Activated T-helper 17 cell treated with anti-CD3 and anti-CD28 coated beads, Interleukin-2, amount 50 U/mL, for 72 hours (primary cell): ENCODE measurements at places on chromosomes 6 and 20. TPM values are rescaled to one million over a fixed set of nuclear protein-coding genes. Genes with fewer than 3 reads are reported as not detected.

DNA sequence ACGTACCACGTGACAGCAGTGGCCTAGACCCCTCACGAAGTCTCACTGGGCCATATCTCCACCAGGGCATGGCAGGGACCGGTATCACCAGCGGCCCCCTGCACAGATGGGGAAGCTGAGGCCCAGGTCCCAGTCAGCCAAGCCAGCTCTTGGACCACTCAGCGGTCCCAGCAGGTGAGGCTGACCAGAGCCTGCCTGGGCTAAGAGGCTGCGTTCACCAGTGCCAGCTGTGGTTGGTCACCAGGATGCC, 2.6 kb upstream of the MRGBP start:
- no peak for ATAC-seq

DNA sequence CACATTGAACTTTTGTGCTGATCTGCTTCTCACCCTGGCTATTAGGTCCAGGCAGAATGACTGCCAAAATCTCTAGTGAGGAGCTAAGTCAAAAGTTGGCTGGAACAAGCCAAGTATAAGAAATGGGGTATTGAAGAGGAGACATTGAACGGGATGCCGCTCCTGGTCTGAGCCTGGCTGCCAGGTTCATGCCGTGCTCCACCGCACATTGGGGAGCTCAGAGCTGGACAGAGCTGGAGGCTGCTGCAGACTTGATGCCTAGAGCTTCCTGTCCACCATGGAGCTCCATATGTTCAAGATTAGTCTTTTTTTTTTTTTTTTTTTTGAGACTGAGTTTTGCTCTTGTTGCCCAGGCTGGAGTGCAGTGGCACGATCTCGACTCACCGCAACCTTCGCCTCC, 4.1 kb upstream of the IFT52 start:
- no peak for ATAC-seq

DNA sequence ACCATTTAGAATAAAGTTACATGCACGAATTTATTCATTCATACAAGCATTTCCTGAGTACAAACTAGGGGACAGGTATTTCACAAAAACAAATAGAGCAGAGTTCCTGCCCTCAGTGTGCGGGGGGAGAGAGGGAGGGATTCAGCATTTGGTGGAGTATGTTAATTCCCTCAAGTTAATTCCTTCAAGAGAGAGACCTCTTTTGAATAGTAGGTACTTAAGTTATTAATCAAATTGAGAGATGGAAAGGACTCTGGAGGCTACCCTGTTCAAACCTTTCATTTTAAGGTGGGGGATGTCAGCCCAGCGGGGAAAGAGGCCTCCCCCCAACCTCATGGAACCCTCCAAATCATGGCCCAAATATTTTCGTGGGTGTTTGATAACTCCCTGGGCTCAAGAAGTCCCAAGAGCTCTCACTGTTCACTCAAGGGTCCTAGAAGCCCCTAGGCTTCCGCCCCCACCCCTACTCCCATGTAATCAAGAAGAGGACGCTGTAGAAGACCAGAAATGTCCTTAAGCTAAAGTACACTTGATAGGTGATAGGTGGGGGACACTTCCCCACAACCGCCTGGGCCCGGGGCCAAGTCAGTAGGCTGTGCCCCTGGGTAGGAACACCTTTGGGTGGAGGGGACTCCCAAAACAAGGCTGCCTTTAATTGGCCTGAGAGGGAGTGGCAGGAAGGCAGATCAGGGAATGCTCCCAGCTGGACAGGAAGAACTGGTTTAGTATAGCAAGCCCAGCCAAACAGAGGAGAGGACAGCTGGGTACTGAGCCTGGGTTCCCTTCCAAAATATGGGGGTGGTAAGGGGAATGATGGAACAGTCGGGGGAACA, 2.9 kb downstream of the SDC4 start:
- ATAC-seq: no peak

DNA sequence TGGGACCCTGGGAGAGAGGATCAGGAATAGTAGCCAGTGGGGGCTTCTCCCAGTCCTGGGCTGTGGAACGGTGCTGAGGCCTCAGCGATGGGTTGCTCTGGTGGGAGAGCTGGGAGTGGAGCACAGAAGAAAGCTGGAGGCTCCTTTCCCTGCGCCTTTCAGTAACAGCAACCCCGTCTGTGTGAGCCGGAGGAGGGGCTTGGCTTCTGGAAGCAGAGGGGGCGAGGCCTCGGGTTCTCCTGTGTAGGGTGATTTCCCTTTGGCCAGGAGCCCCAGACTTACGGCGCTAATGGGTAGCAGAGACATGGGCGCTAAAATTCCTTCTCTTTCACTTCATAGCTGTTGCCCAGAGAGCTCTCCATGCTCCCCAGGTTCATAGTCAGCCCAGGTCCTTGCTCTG, 55.0 kb downstream of the DAAM2 start:
- no peak for ATAC-seq

Gene MRAP2
- not detected for total RNA-seq

Gene CLVS2
- not detected for total RNA-seq

Gene TMEM244
- not detected for total RNA-seq

Gene PKIB
- total RNA-seq: not detected
